ENCODE measurements at places on chromosomes 11 and 22.

- DNase-seq: peak; percentile 93
These were observed 276.2 kb downstream of the METTL15 start for GRCh38 chr11:28384418-28384817.

- DNase-seq: no peak
These were observed 109.2 kb downstream of the FAM76B start for GRCh38 chr11:95680169-95680929.

- DNase-seq: no peak
These were observed 712.0 kb downstream of the TBC1D22A start for GRCh38 chr22:47474464-47474863.

DNA sequence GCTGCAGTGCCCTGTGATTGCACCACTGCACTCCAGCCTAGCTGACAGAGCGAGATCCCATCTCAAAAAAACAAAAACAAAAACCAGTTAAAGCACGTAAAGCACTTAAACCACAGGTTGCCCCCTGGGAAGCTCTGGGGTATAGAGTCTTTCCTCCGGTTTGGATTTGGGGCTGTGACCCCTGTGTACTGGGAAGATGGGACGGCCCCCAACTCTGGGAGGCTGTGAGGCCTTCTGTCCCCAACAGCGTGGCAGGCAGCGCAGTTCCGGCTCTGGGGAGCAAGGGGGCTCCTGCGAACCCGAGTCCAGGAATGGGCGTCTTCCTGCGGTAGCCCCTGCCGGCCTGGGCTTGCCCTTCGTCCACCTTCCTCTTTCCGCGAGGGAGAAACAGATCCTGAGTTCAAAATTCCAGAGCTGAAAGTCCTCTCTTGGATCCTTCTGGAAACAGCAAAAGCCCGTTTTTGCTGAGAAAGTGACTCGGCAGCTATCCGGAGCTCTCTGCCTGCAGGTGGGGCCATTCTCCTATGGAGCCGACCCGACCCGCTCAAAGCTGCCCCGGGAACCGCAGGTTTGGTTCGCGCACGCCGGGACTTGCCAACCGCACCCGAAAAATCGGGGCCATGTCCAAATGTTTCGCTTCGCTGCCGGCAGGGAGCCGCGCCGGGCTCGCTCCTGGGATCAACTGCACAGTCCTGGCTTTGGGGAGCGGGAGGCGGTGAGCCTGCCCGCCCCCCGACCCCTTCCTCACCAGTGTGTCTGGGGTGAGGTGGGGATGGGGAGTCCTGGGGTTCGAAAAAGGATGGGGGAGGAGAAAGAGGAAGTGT lies 36.3 kb upstream of the POLA2 start:
- DNase-seq: no peak

DNA sequence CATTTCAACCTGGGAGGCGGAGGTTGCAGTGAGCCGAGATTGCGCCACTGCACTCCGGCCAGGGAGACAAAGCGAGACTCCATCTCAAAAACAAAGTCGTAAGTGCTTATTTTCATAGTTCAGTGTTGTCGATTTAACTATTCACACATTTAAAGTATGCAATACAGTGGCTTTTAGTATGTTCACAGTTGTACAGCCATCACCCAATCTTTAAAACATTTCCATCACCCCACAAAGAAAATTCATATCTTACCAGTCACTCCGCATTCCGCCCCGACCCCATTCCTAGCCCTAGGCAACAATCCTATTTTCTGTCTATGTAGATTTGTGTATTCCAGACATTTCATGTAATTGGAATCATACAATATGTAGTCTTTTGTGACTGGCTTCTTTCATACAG lies 11.9 kb downstream of the IPO7 start:
- DNase-seq: no peak

GRCh38 chr11:130601141-130601540 lies 152.7 kb downstream of the ADAMTS15 start:
- DNase-seq: no peak

GRCh38 chr11:44978274-44978960 lies 27.7 kb upstream of the TP53I11 start:
- DNase-seq: no peak

- no peak for DNase-seq
These were observed 411.6 kb downstream of the TBC1D22A start for GRCh38 chr22:47174096-47174495.

- DNase-seq: no peak
These were observed 101.8 kb downstream of the TRIM44 start for GRCh38 chr11:35764417-35764816.

- DNase-seq: no peak
These were observed 13.8 kb upstream of the OR51M1 start for GRCh38 chr11:5369789-5370188.

DNA sequence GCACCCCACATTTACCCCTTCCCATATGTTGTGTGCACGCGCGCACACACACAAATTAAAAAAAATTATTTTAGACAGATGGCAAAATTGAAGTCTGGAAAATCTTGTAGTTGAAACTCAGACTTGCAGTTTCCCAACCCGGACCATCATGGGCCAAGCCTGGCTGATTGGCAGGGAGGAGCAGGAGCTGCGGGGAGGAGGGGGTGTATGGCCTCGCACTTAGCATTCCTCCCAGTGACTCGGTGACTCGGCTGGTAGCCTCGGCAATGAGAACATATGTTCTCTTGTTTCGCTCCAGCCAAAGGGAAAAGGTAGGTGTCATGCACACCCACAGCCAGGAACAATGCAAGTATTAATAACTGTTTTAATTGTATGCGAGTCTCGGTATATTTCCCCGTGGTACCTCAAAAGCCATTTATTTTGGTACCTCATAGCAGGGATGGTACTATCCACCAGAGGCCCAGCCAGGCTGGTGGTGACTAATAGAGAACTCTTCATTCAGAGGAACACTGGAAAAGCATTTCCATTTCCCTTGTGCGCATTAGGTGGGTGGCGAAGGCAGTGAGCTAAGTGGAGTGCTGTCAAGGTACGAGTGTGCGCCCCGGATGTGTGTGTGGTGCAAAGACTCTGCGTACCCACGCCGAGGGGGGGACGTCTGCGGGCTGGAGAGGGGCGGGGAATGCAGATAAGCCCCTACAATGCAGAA lies 92.5 kb downstream of the DSCAML1 start:
- DNase-seq: no peak

- no peak for DNase-seq
These were observed 8.6 kb downstream of the OR51T1 start for GRCh38 chr11:4890279-4890678.

- DNase-seq: no peak
These were observed 53.0 kb downstream of the SIK3 start for GRCh38 chr11:117045196-117045595.

DNA sequence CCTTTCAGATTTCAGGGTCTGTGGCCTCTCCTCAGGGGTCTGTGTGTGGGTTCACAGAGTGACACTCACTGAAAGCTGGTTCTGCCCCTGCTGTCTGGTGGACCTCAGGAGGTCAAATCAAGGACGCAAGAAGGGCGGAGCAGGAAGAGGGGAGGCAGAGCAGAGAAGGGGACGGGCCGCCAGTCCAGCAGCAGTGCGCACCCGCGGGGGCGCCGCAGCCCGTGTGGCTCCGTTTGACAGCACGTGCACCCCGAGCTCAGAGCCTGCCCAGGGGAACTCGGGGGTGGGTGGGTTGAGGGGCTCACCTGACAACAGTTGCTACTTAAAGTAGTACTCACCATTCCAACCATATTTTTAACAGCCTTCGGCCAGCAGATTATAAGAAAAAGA lies 71.4 kb upstream of the PITPNB start:
- no peak for DNase-seq

DNA sequence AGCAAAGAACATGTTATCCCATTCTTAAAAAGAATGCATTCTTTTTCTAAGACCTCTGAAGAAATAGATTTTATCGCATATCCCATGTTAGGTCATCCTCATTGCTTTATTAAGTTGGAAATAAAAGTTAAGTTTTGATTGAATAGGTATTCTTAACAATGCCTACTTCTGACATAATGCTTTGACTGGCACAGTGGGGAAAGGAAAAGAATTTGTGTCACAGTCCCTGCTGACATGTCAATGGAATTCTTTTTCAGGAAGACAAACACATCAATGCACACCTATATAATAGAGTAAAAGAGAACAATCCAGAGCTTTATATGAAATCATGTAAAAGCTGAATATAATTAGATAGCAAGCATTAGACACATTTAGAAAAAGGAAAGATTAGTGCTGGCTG lies 105.7 kb downstream of the DBX1 start:
- DNase-seq: no peak

- no peak for DNase-seq
These were observed 18.0 kb downstream of the HDHD5 start for GRCh38 chr22:17140826-17141766.

DNA sequence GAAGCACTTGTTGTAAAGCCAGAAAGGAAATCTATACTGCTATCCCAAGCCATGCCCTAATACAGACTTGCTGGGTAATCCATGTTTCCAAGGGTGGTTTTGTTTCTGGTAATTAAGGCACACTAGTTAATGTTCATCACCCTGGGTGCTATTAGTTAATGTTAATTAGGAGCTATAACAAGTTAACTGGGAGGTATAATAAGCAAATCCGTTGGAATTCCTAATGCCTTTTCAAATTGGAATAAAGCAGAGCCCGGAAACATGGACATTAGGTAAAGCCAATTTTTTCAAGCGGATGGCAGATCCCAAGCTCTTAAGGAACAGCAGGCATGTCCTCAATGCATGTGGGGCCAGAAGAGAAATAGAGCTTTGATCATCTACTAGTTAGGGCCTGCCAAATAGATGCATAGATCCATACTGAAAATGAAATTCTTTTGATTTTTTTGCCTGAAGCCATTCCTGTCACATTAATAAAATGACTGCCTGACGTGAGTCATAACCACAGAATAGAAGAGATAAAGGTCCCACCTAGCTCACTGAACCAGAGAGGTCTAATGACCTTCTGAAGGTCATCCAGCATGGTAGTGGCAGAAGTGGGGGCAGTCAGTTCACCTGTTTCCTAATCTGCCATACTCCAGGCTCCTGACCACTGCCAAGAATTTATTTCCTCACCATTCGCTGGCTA lies 28.5 kb upstream of the CCDC34 start:
- no peak for DNase-seq

- DNase-seq: no peak
These were observed 96.4 kb downstream of the CACNA1I start for GRCh38 chr22:39666926-39667325.

DNA sequence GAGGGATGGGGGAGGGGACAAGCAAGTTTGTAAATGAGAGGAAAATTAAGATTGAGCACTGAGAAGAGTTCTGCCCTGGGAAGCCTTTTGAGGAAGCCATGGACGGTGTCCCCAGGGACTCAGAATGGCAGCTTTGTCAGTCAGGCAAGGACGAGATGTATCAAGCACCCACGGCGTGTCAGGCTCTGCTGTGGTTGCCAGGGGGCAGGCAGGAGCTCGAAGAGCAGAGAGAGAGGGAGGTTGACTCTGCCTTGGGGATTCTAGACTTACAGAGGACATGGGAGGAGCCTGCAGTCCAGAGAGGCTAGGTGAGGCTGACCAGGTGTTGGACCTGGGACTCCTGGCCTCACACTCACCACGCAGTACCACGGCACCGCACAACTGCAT lies 29.1 kb upstream of the SYT7 start:
- no peak for DNase-seq

- DNase-seq: no peak
These were observed 12.6 kb downstream of the KCNQ1OT1 start for GRCh38 chr11:2687223-2687530.

DNA sequence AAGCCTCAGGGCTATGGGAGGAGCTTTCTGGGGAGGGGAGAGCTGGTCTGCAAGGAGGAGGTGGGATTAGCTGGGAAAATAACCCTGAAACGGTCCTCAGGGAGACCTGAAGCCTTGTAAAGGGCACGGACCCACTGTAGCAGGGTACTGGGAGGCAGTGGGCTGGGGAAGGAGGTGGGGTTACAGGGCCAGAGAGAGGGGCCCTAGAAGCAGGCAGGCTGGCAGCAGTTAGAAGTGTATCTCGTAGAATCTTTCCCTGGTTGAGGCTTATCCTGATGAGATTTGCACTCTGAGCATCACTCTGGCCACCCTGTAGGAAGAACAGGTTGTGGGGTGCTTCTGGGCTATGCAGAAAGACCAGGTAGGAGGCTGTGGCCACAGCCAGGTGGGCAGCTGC lies 29.6 kb downstream of the FBLN1 start:
- no peak for DNase-seq

GRCh38 chr11:36600180-36600579 lies 2.1 kb upstream of the RAG2 start:
- DNase-seq: no peak

GRCh38 chr22:36358533-36359469 lies 29.0 kb downstream of the MYH9 start:
- DNase-seq: no peak

- no peak for DNase-seq
These were observed 2.8 kb upstream of the DBX1 start for GRCh38 chr11:20162824-20163782.

DNA sequence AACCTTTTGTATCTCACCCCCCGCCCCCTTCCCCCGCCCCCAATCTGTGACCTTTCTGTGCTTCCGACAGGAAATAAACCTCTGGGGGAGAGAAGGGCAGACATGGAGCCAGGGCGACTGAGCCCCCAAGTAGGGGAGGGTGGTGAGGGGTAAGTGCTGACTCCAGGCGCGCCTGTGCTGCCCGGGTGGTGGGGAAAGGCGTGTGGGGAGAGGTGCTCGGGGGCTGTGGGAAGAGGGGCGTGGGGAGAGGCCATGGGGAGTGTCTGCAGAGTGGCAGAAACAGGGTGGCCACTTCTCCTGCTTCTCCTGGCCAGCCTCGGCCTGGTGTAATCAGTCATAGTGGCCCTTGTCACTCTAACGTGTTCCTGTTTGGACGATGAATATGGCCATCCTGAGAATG lies 8.0 kb downstream of the SLC16A8 start:
- no peak for DNase-seq

DNA sequence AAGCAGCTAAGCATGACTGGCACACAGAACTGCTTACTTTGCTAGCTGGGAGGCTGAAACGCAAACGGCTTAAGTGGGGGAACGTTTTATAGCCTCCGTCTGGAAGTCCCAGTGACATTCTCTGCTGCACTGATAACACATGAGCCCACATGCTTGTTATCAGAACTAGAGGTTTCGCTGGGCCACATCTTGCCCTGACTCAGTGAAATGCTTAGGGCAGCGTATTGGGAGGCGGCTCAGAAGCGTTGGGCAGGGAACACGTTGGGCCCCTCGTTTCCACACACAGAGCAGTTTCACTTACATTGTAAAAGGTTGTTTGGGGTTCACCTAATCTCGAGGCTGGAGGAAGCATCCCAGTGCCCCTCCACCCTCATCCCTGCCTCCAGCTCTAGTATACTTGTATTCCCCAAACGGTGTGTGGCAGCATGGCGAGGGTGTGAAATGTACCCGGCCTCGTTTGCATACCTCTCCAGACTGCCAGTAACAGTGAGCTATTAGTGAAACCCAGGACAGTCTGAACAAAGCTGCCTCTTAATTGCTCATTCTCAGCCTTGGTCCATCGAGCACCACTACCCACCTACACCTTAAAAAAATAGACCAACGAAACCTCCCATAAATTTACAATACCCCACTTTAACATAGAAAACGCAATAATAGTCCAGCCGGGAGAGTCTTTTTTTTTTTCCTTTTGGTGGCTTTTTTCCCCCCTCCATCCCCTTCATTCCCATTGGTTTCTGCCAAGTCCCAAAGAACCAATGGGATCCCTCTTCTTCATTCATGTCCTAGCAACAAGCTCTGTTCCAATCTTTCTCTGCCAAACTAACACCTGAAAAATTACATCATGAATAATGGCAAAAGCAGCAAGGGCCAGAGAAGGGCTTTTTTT lies 218.8 kb upstream of the SORL1-AS1 start:
- DNase-seq: no peak
